ENCODE measurements at places on chromosomes 16 and 17.

- no peak for DNase-seq
Observed at GRCh38 chr16:2019518-2019920, at the start of gene NPW. Gene NPW (plus strand): TSS chr16:2019785.

GRCh38 chr16:1564325-1564724, 30.9 kb downstream of the TMEM204 start:
- no peak for DNase-seq

GRCh38 chr16:49588729-49589384, 215.3 kb downstream of the C16orf78 start:
- no peak for DNase-seq

- DNase-seq = peak; percentile 78
Observed at GRCh38 chr17:77145612-77146245, 5.0 kb downstream of the SEC14L1 start.

- peak; percentile 52 for DNase-seq
Observed at GRCh38 chr17:34542700-34543336, 36.6 kb upstream of the TMEM132E start.

DNA sequence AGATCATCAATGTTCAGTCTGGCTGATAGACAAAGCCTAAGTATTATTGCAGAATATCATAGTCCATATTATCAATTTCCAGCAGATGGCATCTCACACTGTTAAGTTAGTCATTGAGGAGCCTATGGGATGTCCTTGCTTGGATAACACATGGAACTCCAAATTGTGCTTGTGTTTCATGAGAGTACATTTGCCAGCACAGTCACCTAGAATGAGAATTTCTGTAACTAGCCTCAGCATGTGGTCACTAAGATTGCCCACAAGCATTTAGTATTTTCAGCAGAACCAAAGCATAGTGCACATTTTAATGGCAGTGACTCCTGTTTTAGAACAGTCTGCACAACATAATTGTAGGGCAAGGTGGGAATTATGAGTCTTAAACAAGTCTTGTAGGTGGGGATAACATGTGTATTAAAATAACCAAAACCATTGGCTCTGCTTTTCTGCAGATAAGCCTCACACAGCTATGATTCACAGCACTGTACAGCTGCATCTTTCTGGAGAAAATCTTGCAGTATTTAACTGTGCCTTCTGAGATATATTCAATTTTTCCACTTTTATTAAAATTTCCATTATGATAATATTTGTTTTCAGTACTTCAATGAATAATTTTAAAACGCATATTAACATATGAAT, 882.8 kb upstream of the SOX9 start:
- peak; percentile 48 for DNase-seq

Measured in HT-29 (cell line).